ENCODE measurements at places on chromosomes 5 and 9. TPM values are rescaled to one million over a fixed set of nuclear protein-coding genes. Genes with fewer than 3 reads are reported as not detected.

- no peak overlapping the region for H3K4me3 ChIP-seq
- H3K27ac ChIP-seq = no peak overlapping the region
- H3K36me3 ChIP-seq = no peaks in the 10 kb centered on the region
- DNase-seq = no peak
These were observed 7.9 kb upstream of the FIBCD1 start for GRCh38 chr9:130946766-130947617.

DNA sequence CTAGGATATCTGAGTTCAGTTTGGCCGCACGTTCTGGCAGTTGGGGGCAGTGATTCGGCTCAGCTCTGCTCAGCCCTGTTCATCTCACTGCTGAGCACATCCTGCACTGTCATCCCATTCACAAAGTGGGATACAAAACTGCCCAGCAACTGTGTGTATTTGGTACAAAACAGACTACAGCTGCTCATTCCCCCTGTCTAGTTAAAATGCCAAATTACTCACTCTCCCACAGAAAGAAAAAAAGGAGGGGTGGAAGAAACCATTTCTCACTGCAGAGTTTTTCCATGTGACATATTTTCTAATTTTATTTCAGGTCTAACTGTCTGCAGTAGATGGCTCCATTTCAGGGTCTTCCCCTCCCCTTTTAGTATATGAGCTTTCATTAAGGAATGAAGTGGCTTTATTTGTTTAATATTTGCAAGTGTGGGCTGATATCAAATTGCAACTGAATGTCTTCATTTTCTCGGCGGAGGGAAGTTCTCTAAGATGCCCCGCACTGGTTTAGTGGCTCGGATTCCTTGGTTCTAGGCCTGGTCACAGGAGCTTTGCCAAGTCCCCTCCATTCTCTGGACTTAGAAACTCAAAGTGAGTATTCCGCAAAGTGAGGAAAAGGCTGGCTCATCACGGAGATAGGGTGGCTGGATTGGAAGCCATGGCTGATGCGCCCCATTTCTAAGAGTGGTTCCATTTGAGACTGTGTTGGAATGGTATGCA lies 14.7 kb downstream of the COL15A1 start:
- peaks cover 3% of the 10 kb centered on the region for H3K36me3 ChIP-seq
- no peak for DNase-seq
- H3K27ac ChIP-seq = no peak overlapping the region
- no peaks in the 10 kb centered on the region for H3K4me1 ChIP-seq

DNA sequence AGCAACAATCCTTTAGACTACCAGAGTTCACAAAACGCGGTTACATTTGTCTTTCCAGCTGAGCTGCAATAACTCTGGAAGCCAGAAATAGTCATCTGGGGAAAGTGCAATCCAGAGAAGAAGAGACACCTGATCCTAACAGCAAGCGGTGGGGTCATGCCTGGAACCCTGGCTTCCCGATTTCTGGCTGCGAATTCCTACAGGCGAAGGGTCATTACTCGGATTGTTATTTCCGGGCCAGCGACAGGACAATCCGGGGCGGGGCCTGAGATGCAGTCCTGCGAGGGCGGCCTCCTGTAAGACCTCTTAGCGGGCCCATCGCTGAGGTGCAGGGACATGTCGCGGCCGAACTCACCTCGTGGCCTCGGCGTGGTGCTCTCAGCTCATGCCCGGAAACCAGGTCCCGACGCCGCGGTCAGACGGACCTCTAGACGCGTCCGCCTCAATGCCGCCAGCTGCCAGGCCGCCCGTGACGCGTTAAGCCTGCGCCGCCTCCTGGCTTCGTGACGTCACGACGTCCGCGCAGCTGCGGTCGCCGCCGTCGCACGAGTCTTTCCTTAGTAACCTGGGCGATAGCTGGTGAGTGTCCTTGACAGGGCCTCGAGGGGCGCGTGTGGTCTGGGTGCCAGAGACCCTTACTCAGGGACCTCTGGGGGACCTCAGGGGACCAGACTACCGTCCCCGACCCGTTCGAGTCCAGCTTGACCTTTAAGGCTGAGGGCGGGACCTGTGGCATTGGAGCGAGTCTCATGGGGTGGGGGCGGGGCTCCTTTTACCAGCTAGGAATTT lies at the start of the genes MRRF and RBM18:
TSS of gene MRRF (plus strand) at position 523 of the 789 bp plus-strand sequence. CDS start 6,010 bp downstream, outside the sequence.
TSS of gene RBM18 (minus strand) at position 481 of the 789 bp plus-strand sequence. CDS start 3,348 bp downstream, outside the sequence.
- peak within 1 kb of the TSS; percentile 99 for H3K27ac ChIP-seq
- peak within 1 kb of the TSS; percentile 97 for H3K4me3 ChIP-seq
- DNase-seq = peak; percentile 92
- H3K36me3 ChIP-seq = no peaks in the 10 kb centered on the region
- H3K4me1 ChIP-seq = peaks cover 44% of the 10 kb centered on the region

DNA sequence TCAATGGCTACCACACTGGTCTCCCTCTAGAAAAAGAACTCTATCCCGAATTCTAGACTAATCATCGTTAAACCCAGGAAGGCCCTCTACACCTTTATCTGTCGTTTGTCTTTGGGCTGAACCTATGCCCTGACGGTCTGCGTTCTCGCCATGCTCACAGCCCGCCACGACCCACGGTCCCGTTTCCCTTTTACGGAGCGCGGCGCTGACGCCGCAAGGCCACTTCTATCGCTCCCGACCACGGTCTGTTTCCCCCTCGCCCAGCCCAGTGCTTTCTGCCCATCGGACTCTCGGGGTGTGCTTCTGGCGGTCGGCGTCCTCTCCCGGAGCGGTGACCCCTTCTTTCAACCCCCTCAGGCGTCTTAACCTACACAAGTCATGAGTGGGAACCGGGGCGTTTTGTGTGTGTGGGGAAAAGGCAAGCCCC lies 974 bp downstream of the C9orf40 start:
- peak overlapping the region; percentile 86 for H3K4me3 ChIP-seq
- peak overlapping the region; percentile 81 for H3K27ac ChIP-seq
- H3K4me1 ChIP-seq = peaks cover 42% of the 10 kb centered on the region
- H3K27me3 ChIP-seq = no peaks in the 10 kb centered on the region
- peaks cover 9% of the 10 kb centered on the region for H3K36me3 ChIP-seq

- H3K27ac ChIP-seq = peak overlapping the region; percentile 88
- peaks cover 5% of the 10 kb centered on the region for H3K27me3 ChIP-seq
- peaks cover 16% of the 10 kb centered on the region for H3K36me3 ChIP-seq
- peak; percentile 62 for DNase-seq
These were observed 33.9 kb downstream of the VLDLR start for GRCh38 chr9:2655411-2655901.

The LHFPL2 gene
- total RNA-seq = 0.21 TPM

The SLC36A1 gene
- total RNA-seq = 3.4 TPM
